ENCODE measurements at places on chromosomes 2 and 18. TPM values are rescaled to one million over a fixed set of nuclear protein-coding genes. Genes with fewer than 3 reads are reported as not detected.

VAMP8 gene
- total RNA-seq, result 0.12 TPM

CPSF3 gene
- 110 TPM for total RNA-seq

IL36RN gene
- total RNA-seq, result not detected

STARD6 gene
- total RNA-seq, result not detected

TTC21B gene
- 31.0 TPM for total RNA-seq

ALK gene
- total RNA-seq, result under 0.01 TPM

NT5C1B gene
- 0.33 TPM for total RNA-seq

CXCR1 gene
- not detected for total RNA-seq

C2orf78 gene
- total RNA-seq, result not detected

UCN gene
- 0.22 TPM for total RNA-seq

TANC1 gene
- 27.7 TPM for total RNA-seq

PSME4 gene
- 53.3 TPM for total RNA-seq

VWC2L gene
- total RNA-seq, result under 0.01 TPM
